ENCODE measurements at places on chromosomes 1 and 21.

GRCh38 chr1:186179231-186179630 is 195.8 kb downstream of the TPR start:
- DNase-seq, result no peak

- DNase-seq, result no peak
Measured at GRCh38 chr1:113282008-113282892, 108.1 kb upstream of the MAGI3 start.

DNA sequence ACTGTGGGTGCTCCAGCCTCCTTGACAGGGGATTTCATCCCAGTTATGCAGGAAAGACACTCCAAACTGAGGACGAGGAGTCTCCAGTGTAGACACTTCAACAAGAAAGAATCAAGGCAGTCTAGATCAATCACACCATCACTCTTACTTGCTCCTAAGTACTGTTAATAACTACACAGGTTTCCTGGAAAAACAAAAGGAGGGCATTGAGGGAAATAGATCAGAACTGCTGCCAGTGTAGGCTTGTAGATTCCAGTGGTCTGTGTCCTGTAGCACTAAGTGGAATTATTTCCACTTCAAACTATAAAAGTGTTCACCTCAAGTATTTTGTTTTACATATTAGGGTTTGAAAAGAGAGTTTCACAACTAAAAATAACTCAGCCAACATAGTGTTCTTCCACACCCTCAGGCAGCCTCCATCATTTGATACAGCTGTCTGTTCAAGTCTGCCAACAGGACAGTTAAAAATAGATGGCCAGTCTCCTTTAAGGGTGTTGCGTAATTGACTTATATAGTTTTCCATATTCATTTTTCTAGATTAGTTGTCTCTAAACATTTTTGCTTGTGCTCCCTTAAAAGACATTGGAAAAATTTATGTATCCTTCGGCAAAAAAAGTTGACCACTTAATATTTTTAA is 32.0 kb upstream of the AGL start:
- no peak for DNase-seq

GRCh38 chr1:19101244-19101643 is 108.8 kb downstream of the UBR4 start:
- no peak for DNase-seq

- no peak for DNase-seq
Measured at GRCh38 chr1:96922181-96922580, 200.6 kb downstream of the PTBP2 start.

DNA sequence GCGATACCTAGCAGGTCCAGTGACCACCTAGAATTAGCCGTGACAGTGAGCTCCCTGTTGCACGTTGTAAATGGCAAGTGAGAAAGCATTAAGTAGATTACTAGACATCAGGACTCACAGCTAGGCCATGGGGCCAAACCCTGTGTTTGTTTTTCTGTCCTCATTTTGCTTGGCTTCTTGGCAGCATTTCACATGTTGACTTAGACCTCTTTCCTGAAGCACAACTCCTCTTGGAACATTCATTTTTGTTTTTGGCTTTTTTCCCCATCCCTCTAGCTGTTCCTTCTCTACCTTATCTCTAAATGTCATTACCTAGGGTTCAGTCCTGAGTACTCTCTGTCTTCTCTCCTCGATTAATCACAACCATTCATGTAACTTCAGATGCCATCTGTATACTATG is 16.9 kb upstream of the PTPN14 start:
- no peak for DNase-seq

DNA sequence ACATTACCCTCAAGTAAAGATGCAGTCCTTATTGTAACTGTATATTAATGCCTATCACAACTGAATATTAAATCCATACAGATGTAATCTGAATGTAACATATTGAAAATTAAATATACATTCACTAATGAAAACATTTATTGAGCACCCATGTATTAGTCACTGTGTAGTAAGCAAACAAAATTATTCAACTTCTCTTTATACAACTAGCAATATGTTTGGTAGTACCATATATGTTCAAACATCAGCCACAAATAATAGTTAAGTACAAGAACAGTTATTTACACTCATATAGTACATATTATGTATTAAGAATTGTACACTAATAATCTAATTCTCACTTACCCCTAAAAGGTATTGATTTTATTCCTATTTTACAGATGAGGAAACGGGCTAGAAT is 17.9 kb downstream of the KIF14 start:
- DNase-seq, result no peak

- no peak for DNase-seq
Measured at GRCh38 chr1:223038288-223039006, 104.6 kb downstream of the TLR5 start.

DNA sequence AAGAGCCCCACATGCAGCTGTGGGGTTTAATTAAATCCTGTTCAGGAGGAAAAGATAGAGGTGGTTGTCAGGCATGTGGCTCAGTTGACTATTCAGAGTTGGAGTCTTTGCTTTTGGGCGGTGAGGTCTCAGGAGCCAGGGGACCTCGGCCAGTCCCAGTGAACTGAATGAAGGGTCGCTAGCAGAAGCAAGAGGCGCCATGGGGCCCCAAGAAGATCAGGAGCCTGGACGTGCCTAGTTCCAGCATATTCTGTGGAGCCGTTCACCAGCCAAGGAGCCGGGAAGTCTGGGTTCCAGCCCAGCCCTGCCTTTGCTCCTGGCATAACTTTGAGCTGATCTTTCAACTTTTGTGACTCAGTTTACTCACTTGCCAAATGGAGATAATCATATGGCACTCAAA is 217.7 kb upstream of the IRF2BP2 start:
- no peak for DNase-seq

DNA sequence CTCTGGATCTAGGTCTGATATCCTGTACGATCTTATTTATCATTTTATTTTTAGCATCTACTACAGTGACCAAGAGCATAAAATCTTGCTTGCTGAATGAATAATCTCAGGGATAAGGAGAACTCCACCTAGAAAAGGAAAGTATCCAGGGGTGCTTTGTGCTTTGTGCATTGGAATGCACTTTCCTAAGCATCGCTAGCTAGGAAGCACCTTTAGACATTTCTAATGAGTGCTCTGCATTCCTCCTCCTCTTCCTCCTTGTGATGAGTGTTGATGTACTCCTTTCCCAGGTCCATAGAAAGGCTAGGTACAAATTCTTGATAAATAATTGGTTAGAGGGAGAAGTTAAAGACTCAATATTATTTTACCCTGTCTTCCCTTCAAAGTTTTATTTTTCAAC is 31.4 kb downstream of the TCEANC2 start:
- DNase-seq, result no peak

GRCh38 chr21:35476621-35477395 is 427.7 kb upstream of the RUNX1 start:
- no peak for DNase-seq

DNA sequence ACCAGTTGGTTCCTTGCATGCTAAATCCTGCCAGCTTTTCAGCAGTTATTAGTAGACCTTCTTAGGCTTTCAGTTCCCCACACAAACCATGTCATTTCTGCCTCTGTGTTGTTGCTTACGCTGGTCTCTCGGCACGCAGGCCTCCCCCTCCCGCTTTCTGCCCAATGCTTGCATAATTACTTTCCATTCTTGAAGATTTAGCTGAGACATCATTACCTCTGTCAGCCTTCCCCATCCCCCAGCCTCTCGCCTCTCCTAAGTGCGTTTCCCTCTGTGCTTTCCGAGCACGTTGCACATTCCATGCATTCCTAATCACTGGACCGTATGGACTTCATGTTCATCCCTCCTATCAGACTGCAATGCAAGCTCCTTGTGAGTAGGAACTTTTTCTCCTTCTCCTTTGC is 26.8 kb downstream of the TSHB start:
- DNase-seq, result no peak

DNA sequence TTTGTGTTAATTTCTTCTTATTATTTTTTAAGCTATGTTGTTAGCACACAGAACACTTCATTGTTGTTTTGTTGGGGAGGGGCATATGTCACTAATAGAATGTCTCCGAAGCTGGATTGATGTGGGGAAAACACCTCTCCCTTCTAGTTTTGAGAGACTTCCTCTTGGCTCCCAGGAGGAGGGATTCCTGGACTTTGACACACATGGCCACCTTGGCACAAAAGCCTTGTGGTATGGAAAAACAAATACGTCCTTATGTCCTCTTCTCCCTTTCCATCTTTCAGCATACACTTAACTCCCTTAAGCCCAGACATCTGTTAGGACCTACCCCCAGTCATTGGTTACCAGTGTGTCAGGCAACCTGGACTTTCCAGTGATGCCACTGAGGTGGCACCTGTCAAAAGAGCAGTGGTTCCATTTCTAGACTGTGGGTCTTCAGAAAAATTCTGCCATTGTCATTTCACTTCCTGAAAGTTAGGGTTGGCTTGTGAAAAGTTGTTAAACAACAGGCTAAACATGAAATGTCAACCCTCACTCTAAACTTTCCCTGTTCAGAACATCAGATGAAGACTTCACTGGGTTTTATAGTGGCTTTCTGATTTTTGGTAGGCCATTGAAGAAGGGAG is 12.5 kb upstream of the ABCB10 start:
- DNase-seq, result no peak

DNA sequence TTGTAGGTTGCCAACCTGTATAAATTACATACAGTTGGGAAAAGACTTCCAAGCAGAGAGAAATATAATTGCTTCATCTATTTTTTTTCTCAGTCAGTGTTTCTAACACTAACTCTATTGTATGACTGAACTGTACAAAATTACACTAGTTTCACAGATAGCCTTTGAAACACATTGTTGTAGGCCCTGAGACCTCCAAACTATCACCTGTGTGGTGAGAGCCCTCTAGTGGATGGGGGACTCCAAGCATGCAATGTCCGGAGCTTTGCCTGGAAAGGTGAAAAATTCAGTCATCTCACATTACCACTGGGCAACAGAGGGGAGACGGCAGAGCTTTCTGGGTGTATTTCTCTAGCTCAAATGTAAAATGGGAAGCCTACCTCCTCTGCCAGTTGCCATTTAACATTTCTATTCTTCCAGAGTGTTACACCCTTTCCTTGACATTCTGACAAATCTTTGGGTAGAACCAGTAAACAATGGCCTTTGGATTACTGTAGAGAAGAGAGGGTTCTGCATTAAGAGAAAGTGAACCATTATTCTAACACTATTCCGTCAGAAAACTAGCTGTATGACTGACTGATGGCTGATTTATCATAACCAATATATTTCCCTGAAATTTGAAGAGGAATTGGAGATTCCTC is 212.2 kb downstream of the LYPLAL1 start:
- no peak for DNase-seq

DNA sequence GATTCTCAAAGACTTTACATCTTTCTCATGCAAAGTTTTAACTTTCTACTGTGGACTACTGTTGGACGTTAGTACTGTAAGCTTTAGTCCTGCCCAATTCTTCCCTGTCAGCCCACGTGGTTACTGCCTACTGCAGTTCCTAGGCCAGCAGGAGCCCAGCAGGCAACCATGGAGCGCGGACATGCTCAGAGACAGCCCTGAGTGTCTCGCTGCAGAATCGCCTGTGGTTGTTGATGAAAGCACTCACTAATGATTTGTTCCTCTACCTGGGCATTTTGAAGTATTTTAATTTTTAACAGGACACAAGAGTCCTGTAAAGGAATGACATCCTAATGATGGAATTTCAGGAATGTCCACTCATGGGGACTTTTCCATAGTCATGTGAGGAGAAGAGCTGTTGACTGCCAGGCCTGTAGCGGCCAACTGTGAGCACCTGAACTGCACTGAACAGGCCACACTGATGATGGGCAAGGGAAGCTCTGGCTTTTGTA is 44.1 kb downstream of the PGBD5 start:
- no peak for DNase-seq

DNA sequence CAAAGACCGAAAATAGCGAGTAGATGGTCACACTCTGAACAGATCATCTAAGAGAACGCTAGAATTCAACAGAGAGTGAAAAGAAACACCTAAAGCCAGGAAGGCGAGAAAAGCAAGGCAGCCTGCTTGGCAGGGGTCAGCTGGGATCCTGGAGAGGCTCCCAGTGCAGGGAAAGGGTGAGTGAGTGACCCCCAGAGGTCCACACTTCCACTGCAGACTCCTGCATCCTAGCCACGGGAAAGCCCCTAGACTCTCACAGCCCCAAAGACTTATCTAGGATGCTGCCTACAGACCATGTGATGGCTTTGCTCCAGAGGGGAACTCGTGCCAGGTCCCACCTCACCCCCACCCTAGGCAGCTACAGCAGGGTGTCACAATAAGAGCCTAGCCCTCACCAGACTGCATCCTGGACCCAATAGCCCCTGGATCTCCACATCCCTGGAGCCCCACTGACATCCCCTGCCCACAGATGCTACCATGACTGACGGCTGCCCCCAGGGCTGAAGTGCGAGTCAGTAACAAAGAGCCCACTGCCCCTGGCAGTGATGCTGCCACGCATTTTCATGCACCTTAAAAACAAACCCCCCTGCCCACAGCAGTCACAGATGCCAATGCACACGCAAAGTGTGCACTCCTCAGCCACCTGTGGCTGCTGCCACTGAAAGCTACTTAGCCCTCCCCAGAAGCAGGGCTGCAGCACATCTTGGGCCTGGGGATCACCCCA is 62.2 kb downstream of the PSMG1 start:
- no peak for DNase-seq

GRCh38 chr1:67608661-67609576 is 76.1 kb upstream of the GADD45A start:
- no peak for DNase-seq

GRCh38 chr1:218931324-218931723 is 242.4 kb upstream of the LYPLAL1 start:
- no peak for DNase-seq

GRCh38 chr21:15289896-15290841 is 225.4 kb upstream of the NRIP1 start:
- DNase-seq, result no peak

- no peak for DNase-seq
Measured at GRCh38 chr1:98368995-98369394, 292.5 kb upstream of the SNX7 start.

GRCh38 chr1:183911285-183911684 is 106.4 kb downstream of the RGL1 start:
- DNase-seq, result no peak

GRCh38 chr1:155001425-155001674 is 1.3 kb upstream of the ZBTB7B start:
- DNase-seq, result no peak

DNA sequence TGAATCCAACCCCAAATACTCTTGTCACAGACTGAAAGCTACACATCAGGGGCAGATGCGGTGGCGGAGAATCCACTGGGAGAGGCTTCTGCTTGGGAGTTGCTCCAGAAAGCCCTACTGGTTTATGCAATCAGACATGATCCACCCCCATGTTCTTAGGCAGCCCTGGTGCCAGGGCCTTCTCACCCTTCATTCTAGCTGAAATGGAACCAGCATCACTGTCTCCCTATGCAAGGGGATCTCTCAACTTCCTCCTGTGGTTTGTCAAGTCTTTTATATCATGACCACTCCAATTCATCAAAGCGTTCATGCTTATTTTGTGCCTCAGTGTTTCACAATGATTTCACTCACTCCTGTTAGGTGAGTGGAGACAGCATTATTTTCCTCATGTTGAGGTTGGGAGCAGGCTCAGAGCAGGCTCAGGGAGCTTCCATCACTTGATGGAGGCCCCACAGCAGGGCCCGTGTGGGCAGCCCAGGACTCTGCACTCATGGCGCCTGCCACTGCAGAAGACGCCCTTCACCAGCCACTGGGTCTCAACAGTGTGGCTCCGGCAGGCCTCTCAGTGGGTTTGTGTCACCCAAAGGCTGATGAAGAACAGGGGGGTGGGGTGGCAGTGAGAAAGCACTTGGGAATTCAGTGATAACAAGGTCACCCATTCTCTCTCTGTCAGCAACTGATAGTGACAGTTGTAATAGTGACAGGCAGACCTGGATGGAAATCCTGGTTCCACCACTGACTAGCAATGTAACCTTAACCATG is 67.1 kb downstream of the CD58 start:
- no peak for DNase-seq

All from stimulated activated CD8-positive, alpha-beta memory T cell treated with anti-CD3 and anti-CD28 coated beads, Interleukin-2, amount 100 ng/mL, for 48 hours (primary cell).